Muscle of leg (tissue), 16 donors: ENCODE measurements at places on chromosomes 5 and 9. TPM values are rescaled to one million over a fixed set of nuclear protein-coding genes. Genes with fewer than 3 reads are reported as not detected.

Gene F12
- 0.27 TPM for total RNA-seq

Gene SAPCD2
- total RNA-seq, result 4.2 TPM

Gene ZDHHC21
- total RNA-seq, result 11.1 TPM

Gene FLT4
- 6.6 TPM for total RNA-seq

Gene GGTA1
- 9.9 TPM for total RNA-seq

DNA sequence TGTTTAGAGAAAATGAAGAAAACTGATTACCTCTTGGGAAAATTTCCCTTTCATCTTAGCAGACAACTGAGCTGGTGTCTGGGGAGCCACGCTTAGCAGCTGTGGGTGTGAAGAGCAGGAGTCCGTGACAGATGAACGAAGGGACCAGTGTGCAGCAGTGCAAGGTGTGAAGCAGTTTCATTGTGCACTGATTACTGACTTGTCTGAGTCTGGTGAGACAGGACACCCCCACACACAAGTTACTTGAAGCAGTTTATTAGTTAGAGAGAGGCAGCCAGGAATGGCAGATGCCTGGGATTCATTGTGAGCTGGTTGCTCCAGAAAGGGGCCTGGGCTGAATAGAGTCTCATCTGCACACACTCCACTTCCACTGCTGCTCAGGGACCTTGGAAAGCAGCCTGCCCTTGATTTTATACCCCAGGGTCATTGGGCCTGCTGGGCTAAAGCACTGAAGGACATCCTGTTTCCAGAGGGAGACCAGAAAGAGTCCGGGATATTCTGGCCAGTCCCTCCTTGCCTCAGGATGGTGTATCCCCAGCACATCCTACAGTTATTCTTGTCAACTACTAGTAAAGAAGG, 47.4 kb downstream of the FBXL7 start:
- DNase-seq, result no peak

DNA sequence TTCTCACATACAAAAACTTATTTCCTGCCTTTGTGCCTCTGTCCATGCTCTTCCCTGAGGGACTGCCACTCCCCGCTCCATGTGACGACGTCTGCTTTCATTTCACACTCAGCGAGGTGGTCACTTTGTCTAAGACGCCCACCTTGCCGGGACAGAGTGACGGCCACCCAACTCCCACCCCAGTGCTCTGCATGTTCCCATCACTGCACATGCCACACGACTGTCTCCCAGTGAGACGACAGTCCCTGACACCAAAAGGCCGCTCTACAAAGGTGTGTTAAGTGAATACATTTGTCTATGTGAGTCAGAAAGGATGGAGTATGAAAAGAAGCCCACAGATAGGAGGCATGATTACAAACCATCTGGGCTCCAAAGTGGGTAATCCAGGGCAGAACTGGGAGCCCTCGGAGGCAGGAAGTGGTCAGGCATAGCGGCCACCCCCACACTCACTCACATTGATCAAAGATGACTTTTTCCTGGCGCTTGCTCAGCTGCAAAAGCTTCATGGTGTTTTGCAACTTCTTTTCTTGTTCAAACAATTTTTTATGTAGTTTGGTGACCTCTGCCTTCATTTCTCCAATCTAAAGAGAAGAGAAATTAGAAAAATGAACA, 185.8 kb downstream of the CDK5RAP2 start:
- DNase-seq, result no peak

- DNase-seq, result no peak
Measured at GRCh38 chr9:112556497-112557442, 70.1 kb downstream of the KIAA1958 start.

DNA sequence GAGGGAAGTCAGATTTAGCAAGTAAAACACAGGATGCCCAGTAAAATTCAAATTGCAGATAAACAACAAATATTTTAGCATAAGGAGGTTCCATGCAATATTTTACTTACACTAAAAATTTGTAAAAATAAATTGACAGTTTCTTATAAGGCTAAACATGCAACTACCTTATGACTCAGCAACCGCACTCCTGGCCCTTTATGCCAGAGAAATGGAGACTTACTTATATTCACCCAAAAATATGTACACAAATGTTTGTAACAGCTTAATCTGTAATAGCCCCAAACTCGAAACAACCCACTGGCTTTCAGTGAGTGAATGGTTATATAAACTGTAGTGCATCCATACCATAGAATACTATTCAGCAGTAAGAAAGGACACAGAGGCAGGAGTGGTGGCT, 28.6 kb upstream of the TRIM14 start:
- DNase-seq, result no peak

GRCh38 chr5:115556276-115556675, 11.7 kb upstream of the FEM1C start:
- no peak for DNase-seq

- DNase-seq, result no peak
Measured at GRCh38 chr9:21815643-21816042, 13.2 kb downstream of the MTAP start.
